Activated T-cell treated with anti-CD3 and anti-CD28 coated beads, Interleukin-2, amount 50 U/mL, for 1 hour (primary cell): ENCODE measurements at places on chromosomes 2 and 18.

GRCh38 chr2:222756362-222756831, 84.9 kb downstream of the MOGAT1 start:
- no peak for DNase-seq

GRCh38 chr2:132652474-132652873, 17.5 kb downstream of the LYPD1 start:
- DNase-seq, result no peak

- no peak for DNase-seq
Measured at GRCh38 chr2:174003720-174004695, 38.8 kb upstream of the SP3 start.

GRCh38 chr2:43846140-43846793, 7.5 kb downstream of the ABCG8 start:
- DNase-seq, result no peak

GRCh38 chr2:96924775-96925747, 55.2 kb upstream of the SEMA4C start:
- DNase-seq, result peak; percentile 53

DNA sequence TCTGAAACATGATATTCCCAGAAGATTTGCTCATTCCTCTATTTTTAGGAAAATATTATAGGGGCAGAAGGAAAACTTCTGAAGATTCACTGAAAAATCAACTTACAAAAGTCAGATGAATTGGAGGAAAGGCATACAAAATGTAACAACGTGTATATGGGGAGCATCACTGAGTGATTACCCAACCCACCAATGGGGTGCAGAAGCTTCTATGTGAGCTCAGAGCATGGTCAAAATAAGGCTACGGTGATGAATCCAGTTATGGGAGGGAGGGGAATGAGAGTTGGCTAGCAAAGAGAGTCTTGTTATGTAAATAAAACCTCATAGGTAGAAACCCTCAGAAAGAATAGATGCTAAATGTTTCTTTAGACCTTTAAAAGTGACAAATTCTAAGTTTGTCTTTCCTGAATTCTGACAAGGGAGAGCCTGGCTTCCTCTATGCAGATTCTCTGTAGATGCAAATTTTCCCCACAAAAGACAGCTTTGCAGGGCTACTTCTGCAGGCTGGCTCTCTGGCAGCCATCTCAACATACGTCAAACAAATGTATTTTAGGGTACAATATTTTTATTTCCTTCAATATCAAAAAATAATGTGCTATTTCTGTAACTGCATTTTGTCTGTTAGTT, 171.4 kb upstream of the NDUFV2 start:
- DNase-seq, result no peak

GRCh38 chr2:16006537-16007166, 66.3 kb downstream of the MYCN start:
- DNase-seq, result no peak

GRCh38 chr2:160918906-160919503, 241.2 kb upstream of the TANK start:
- DNase-seq, result peak; percentile 25

DNA sequence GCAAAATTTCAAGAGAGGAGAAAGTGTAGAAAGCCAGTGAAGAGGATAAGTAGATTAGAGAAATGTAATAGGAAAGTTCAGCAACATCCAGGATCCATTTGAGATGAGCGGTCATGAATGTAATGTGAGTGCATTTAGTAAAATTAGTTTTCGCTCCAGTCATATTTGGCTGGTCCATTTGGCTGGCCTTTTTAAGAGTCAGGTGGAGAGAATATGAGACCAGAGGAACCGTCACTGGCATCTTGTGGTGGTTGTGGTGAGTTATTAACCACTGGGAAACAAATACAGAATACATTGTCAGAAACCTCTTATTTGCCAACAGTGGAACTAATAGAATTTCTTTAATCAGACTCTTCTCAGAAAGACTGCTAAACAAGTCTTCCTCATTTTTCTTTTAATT, 1064.3 kb upstream of the CDH2 start:
- DNase-seq, result no peak

DNA sequence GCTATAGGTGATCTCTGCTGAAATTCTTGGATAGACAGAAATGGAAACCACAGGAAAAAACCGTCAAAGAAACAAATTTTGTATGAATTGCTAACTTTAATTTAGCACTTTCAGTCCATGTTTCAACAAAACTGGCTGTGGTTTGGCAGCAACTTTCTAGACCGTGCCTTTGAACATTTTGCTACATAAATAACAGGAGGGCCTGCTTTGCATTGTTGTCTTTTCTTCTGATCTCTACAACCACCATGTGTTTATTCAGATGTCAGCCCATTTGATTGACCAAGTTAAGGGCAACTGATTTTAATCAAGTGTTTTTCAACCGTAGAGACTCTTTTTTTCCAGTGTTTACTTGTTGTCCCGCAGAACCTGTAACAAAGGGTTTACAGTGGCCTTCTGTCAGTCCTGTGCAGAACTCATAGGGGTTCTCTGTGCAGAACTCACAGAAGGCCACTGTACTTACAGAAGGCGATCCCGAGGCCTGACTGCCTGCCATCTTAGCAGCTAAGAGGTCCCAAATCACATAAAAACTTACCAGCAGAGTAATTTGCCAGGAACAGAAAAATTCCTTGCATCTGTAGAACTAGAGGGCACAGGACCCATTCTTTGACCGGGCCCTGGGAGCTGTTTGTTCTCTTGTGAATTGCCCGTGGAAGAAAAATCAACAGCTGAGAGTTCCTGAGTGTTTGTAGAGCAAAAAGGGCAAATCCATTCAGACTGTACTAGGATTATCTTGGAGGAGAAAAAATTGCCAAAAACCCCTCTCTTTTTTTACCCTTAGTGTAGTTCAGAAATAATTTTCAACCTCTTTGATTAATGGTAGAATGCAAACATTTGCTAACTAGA, 120.6 kb downstream of the PRKRA start:
- no peak for DNase-seq

GRCh38 chr2:2061091-2061696, 269.9 kb downstream of the MYT1L start:
- DNase-seq, result no peak

GRCh38 chr18:10101729-10102128, 187.9 kb downstream of the VAPA start:
- DNase-seq, result no peak

GRCh38 chr2:216066230-216066629, 15.4 kb downstream of the PECR start:
- DNase-seq, result no peak

DNA sequence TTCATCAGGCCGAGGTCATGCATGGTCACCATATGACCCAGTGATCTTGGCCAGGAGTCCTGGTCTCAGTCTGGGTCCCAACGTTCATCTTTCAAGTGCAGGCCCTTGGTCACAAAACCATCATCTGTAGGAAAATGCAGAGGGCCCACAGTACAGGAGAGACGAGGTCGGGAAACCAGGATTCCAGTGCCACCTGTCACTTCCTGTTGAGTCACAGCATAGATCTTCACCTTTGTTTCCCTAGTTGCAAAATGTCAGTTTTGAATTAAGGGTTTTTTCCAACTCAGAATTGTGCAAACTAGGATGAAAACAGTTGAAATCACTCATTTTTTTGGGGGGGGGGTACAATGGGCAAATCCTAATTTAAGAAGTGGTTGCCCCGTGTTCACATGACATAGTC, 162.2 kb downstream of the INSIG2 start:
- no peak for DNase-seq

- no peak for DNase-seq
Measured at GRCh38 chr2:132033365-132033764, 128.4 kb downstream of the ANKRD30BL start.

DNA sequence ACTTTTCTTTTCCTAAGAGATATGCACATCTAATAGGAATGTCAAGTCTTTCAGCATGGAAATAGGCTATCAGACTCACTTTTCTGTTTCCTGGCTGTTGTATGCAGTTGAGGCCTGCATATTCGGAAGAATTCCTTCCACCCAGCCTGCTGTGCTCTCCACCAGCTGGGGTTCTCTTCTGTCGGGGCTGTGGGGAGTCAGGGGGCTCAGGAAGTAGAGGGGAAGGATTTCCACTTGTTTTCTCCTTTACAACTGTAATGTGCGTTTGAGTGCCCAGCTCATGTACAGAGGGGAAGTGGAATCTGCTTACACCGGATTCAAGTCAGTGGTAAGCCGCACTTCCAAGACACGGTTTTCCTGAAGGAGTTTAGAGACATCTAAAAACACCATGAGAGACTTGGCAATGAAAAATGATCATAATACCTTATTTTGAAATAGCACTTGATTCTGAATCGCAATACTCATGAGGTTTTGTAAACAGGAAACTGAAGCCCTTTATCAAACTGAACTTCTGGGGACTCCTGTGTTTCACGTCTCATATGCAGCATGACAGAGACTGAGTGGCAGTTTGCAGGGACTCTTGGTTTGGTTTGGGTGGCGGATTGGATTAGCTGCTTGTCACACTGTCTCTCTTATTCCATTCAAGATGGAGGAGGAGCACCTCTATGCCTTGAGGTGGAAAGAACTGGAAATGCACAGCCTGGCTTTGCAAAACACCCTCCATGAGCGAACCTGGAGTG, 90.4 kb downstream of the MTCL1 start:
- DNase-seq, result no peak

DNA sequence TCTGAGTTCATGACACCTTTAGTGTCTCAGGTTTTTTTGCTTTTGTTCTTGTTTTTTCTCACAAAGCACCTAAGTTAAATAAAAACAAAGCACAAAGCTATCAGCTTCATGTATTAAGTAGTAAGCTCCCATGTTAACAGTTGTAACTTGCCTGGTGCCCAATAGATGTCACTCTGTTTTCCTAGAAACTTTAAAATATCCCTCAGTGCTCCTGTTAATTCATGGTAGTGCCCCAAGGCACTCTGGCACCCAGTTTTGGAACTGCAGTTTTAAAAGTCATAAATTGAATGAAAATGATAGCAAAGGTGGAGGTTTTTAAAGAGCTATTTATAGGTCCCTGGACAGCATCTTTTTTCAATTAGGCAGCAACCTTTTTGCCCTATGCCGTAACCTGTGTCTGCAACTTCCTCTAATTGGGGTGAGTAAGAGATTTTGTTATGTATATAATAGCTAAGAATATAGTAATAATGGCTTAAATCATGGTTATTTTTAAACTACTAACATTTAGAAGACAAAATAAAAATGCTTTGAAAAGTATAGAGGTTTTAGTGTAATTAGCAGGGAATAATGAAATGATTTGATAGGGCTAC, 555.0 kb upstream of the TMEFF2 start:
- no peak for DNase-seq

GRCh38 chr2:73952499-73953446, 26.1 kb downstream of the DGUOK start:
- no peak for DNase-seq

- DNase-seq, result no peak
Measured at GRCh38 chr2:236636714-236637470, 67.3 kb downstream of the ACKR3 start.

DNA sequence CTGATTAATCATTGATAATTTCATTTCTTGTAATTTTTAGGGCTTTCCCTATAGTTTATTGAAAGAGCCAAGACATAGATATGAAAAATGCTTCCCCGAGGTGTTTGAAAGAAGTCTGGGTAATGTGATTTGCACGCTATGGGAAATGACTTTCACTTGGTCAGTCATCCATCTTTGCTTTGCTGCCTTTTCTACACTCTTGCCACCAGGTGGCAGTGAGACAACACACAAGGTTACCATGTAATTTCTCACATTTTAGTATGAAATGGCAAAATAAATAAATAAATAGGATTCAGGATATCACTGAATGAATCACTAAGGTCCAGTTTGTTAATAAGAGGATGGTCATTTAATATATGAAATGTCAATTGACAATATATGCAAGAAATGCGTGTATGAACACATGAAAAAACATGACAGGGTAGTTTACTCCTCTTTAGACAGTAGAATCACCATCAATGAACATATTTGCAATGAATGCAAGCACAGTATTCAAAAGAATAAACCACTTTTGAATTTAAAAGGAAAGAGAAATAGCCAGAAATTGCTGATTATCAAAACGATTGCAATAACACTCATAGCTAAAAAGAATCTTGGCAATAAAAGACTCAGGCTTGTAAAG, 52.2 kb upstream of the KCNH7 start:
- no peak for DNase-seq

GRCh38 chr2:189337656-189338055, 103.6 kb upstream of the WDR75 start:
- DNase-seq, result no peak

GRCh38 chr2:232494542-232494941, 6.9 kb upstream of the ECEL1 start:
- DNase-seq, result no peak

DNA sequence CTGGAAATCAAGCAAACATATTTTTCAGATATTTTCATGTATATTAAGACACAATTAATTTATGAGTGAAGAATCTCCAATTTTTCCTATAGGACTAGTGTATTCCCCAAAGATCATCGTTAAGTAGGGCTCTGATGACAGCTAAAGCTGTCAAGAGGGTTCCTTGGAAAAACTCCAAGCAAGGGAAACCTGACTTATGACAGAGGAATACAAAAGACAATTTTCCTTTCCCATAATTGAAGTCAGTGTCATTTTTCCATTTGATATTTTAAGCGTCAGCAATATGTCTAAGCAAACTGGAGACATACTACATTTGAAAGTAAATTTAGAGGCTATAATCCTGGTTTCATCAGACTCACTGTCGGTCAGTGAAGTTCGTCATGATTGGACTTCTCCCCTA, 36.1 kb downstream of the RIT2 start:
- DNase-seq, result no peak
